ENCODE measurements at places on chromosomes 6 and 20.

DNA sequence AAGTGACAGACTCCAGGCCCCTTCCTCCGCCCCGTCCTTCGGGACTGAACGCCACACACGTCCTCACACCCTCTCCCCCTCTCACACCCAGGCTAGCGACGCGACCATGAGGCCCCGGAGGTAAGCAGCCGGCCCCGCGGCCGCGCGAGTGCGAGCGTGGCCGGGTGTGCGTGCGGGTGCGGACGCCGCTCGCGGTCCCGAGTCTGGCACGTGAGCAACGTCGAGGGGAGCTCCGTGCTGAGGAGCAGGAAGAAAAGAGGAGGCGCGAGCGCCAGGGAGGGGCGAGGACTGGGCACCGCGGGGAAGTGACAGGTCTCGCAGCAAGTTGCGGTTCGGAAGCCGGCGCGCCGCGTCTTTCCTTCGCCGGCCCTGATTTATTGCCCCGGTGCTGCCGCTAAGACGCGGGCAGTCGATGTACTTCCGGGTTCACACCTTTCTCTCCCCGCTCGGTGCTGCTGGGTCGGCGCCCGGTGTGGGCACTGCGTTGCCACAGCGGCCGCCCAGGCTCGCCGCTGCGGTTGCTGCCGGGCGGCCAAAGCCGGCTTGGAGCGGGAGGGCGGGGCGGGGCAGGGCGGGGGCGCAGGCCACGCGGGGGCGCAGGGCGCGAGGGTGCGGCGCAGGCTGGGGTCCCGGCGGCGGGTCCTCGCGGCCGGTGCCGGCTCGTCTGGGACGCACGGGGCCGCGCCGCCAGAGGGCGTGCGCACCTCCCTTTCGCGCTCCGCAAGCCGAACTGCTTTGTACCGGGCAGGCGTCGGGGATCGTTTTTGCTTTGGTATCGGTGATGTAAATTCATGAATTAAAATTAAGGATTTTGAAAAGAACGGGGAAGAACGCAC is 15.8 kb upstream of the LIN28B start:
- DNase-seq, result peak; percentile 76

- no peak for DNase-seq
Measured at GRCh38 chr20:47501116-47501481, 588 bp upstream of the NCOA3 start.

DNA sequence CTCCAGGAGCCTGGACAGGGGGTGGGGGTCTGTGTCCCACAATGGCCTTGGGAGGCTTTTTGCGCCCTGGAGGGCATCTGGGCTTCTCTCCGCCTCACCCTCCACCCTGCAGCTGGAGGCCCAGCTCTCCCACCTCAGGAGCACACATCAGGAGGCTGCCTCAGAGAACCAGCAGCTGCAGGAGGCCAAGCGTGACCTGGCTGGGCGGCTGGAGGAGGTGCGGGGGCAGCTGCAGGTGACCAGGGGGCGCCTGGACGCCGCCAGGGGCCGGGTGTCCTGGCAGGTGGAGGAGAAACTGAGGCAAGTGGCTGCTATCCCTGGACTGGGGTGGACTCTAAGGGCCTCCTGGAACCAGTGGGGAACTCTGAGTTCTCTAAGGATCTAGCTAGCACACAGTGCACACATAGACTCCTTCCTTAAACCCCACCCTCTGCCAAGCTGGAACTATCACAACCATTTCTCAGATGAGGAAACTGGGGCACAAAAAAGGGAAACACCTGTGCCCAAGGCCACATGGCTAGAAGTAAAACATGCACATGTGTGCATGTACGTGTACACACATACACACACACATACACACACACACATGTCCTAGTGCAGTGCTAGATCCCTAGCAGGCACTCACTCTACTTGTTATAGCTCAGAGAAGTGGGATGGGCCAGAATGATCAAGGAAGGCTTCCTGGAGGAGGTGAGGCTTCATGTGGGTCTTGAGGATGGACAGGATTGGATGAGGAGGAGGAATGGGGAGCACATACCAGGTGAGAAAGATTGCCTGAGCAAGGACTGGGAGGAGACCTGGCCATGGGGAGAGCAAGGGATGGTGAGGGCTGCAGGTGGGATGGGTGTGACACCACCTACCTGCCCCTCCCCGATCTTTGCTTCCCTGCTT is 22.9 kb downstream of the RAB44 start:
- DNase-seq, result no peak

DNA sequence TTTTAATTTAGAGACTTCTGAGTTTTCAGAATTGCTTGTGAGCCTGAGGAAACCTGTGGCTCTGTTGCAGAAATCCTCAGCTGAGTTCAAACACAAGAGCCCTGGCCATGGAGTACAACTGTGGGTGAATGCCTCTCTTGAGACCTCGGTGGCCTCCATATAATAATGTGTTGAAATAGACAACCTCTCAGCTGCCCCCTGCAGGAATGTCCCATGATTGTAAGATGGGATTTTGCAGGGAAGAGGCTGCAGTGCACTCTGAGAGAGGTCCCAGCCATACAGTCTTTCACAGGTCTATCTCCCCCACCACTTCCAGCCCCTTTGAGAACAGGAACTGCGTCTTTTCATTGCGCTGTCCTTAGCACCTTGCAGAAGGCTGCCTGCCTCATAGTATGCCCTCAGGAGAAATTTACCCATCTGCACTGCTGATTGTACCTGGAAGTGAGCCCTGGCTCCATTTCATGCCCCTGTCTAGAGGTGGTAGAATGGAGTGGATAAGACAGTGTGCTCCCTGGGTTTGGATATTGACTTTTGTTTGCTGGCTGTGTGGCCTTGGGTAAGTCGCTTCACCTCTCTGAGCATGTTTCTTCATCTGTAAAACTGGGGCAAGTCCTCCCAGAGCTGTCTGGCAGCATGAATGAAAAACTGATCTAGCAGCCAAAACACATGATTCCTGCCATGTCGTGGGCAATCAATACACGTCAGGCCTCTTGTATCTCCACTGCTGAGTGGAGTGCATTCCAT is 16.8 kb upstream of the CDH22 start:
- no peak for DNase-seq

GRCh38 chr20:22801528-22801927 is 217.2 kb upstream of the FOXA2 start:
- DNase-seq, result no peak

- DNase-seq, result no peak
Measured at GRCh38 chr6:33846226-33846625, 42.4 kb upstream of the MLN start.

DNA sequence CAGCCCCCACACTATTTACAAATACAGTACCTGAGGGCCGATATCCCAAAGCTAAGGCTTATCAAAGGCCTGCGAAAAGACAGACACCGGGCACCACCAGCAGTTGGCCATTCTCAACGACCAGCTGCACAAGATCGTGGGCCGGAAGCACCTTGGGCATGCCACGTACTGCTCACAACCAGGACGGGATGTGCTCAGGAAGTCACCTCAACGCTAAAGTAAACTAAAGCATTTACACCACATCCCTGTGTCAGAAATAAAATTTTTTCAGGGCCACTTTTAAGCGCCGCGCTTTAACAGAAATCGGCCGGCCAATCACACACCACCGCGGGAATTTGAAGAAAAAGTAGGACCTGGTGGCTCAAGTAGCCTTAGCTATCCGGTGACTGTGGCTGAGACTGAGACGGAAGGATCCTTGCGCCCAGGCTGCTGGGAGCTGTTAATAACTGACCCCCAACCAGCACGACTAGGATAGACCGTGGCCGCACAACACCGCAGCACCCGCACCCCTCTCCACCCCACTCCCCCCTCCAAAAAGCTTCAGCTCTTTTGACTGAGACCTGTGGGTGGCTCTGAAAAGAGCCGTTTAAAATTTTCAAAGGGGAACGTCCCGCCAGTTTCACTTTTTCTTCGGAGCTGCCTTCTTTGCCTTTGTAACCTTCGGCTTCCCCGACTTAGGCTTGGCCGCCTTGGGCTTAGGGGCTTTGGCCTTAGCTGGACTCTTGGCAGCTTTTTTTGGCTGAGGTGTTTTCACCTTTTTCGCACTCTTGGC is 131.2 kb upstream of the BTN3A2 start:
- peak; percentile 79 for DNase-seq

GRCh38 chr6:44388135-44388487 is 605 bp downstream of the CDC5L start:
- DNase-seq, result no peak

DNA sequence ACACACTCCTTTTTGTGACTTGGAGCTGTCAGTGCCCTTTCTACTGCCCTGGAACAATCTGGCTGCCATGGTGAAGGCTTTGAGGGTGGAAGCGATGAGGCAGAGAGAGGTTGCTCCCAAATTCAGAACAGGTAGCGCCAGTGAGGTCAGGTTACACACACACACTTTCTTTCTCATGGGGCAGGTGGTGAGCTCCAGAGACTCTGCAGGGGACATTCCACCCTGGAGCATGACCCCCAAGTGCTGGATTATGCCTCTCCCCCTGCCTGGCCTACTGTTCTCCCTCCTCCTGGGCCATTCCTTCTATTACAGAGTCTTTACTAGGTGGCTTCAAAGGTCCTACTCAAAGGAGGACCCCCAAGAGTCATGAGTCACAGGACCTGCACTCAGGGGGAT is 98.0 kb downstream of the EYA2 start:
- DNase-seq, result no peak

DNA sequence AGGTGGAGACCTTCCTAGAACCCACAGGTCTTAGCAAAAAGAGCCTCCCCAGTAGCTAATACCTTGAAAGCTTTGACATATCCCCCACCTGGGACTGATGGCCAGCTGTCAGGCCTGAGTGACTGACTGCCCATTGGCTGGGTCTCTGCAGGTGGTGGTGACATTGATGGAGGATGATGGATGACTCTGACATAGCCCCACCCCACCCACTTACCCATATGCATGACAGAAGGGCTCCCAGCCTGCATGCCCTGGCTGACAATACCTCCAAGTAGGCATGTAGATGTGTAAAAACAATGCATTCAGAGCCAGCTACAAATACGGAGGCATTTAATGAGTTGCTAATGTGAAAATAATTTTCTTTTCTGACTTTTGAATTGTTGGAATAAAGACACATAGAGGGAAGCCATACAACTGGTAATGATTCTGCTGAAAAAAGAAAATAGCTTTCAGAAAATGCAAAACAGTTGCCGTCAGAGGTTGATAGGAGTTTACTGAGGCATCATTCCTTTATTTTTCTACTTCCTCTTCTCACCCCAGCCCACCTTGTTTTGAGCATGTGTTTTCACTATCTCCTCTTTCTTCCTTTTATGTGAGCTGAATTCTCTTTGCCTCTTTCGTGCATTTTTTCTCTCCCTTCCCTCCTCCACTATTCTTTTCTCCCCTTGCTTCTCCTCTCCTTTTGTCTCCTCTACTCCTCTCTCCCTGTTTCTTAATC is 70.6 kb downstream of the OLIG3 start:
- no peak for DNase-seq

DNA sequence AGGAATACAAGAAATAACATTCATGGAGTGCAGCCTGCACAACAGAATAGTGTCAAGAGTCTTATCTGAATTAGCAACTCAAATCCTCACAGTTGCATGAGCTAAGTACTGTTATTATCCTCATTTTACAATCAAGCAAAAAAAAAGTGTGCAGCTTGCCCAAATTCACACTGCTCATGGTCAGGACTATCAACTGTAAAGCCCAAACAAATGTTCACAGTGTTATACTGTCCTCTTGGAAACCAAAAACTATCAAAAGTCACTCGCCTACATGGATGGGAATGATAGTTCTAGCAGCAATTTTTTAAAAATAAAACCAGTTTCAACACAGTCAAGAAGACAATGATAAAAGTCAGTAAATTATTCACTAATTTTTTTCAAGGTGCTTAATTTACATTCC is 114.6 kb upstream of the HSF2 start:
- no peak for DNase-seq

GRCh38 chr6:24961852-24962251 is 26.1 kb upstream of the RIPOR2 start:
- no peak for DNase-seq

- no peak for DNase-seq
Measured at GRCh38 chr6:12232339-12232738, 57.8 kb upstream of the EDN1 start.

GRCh38 chr6:80535914-80536565 is 429.6 kb downstream of the BCKDHB start:
- DNase-seq, result no peak

GRCh38 chr6:90049295-90049694 is 155.0 kb downstream of the GJA10 start:
- DNase-seq, result no peak

DNA sequence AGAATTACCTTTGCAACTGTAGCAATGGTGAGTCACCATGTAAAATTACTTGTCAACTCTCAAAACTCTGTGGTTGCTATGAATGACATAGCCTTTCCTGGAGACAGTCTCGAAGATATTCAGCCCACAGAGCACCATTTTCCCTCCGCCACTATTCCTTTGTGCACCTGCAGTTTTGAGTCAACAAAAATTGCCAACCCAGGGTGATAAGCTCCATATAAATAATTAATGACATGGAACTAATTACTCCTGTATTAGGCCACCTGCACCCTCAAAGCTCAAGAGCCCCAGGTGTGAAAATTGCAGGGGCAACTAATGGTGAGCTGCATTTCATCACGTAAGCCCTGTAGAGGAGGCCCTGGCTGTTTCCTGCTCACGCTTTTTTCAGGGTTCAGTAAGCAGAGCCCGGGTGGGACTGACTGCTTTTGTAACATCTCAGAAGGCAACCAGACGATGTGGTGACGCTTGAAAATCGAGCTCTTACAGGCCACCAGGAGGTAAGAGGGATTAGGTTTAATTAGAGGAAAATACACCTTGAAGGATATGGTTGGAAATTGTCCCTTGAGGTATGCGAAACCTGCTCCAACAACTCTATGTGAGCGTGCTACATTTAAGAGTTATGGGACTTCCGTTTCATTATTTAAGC is 70.8 kb downstream of the BMP2 start:
- no peak for DNase-seq

DNA sequence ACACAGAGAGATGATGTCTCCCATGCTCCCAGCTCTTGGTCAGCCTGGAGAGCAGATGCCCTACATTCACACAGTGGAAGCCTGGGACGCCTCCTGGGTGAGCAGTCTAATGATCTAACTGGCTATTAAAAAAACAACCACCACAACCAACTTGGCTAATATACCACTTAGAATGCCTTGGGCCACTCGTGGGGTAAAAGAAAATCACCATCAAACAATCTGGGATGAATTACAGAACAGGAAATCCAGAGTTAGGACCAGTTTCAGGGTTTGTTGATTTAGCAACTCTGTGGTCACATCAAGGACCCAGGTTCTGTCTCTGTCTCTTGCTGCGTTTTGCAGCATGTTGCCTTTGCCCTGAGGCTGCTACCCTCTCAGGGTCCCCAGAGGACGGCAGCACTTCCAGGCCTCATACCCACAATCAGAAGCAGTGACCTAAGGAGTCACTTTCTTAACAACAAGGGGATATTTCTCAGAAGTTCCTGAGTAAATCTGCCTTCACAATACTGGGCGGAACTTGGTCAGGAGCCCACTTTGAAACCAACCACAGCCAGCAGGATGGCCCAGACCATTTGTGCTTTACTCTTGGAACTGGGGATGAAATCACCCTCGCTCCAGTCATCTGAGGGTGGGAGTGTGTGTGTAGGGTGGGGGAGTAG is 118.7 kb downstream of the CLIC5 start:
- DNase-seq, result no peak

DNA sequence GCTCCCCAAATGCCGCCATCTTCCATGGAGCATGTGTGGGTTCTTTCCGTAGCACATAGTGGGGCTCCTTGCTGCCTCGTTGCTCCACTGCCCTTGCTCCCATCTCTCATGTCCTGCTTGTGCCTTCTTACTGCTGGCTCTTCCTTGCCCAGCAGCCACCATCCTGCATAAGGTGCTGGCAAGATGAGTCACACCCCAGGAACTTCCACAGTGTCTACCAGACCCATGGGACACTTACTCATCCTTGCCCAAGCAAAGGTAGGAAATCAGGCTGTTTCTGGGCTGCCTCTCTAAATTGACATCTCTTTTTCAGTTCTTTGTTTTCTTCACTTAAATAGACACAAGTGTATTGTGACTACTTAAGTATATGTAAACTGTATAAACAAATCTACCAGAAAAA is 39.4 kb upstream of the RGS17 start:
- no peak for DNase-seq
